ENCODE measurements at places on chromosomes 6 and 20.
A peak's percentile ranks its signal among the peaks of the same experiment; 100 is the strongest.

GRCh38 chr6:108883172-108883571 is 35.0 kb downstream of the ARMC2 start:
- DNase-seq: no peak

- no peak for DNase-seq
Measured at GRCh38 chr6:144847916-144848315, 562.8 kb downstream of the UTRN start.

DNA sequence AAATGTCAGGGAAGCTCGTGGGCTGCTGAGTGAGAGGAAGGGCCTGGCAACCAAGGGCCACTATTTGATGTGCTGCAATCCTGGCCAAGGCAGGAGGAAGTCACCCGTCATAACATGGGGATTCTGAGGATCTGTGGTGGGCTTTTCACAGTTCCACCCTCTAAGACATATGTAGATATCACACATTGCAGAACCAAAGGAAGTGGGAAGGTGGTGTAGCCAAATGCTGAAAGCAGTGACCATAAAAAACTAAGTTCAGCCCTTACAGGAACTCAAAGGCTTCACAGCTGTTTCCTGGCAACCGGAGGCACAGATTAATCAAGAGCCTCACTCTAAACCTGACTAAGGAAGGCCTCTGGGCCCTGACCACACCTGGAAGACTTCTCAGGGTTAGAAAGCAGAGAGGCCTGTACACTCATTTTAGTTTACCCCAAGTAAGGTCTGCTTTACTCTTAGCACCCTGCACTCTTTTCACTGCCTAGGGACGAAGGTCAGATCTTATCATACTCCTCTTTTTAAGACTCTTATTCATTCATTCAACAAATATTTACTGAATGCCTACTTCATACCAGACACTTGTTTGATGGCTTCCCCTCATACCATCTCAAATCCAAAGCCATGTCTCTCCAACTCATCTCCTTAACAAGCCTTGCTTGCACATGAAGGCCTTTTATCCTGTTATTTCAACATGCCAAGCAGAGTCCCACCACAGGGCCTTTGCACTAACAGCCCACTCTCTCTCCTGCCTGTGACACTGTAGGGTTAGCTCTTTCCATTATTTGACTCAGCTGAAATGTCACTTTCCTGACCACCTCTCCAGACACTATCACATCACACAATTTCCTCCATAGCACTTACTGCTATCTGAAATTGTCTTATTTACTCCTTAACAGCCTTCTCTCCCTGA is 2.6 kb downstream of the UBE2V1 start:
- peak; percentile 79 for DNase-seq

- DNase-seq: peak; percentile 57
Measured at GRCh38 chr20:49964964-49965780, 17.6 kb upstream of the SNAI1 start.

- DNase-seq: no peak
Measured at GRCh38 chr20:61166324-61166723, 85.7 kb upstream of the CDH4 start.

GRCh38 chr6:148193063-148193680 is 149.5 kb upstream of the SASH1 start:
- no peak for DNase-seq

DNA sequence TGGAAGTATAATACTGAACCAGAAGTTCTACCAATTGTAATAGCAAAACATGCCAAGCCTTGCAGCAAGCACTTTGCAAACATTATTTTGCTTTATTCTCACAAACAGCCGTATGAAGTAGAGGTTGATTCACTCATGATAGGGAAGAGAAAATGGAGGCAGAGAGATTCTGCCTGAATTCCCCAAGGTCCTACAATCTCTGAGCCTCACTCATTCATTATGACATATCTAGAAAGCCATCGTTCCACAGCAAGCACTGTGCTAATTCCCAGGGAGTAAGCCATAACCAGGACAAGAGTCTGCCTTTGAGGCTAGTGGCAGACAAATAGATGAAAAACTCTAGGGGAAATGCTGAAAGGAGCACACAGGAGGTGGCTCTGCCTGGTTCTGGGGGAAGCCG is 288.0 kb downstream of the TSHZ2 start:
- DNase-seq: no peak

All from OCI-LY7 (cell line).